Esophagus muscularis mucosa (tissue), 4 donors: ENCODE measurements at places on chromosomes 12 and 14.

DNA sequence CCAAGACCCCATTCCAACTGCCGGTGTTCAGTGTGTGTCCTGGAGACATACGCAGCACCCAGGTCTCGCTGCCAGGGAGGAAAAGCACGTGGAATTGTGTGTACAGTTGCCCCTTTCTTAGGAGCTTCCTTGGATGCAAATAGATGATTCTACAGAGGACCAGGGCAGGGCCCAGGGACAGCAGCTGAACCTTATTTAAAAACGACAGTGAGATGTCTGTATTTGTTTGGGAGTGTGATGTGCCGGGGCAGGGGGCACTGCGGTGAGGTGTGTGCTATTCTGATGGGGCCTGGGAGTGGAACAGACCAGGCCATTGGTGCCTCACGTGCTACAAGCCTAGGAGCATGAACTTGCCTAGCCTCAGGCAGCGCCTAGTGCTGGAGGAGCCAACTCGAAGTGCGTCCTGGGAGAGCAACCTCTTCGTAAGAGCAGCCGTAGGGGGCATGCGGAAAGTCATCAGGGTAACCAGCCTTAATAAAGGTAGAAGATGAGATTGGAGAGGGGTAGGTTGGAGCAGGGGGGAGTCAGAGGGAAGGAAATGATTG lies 98.3 kb upstream of the ESRRB start:
- DNase-seq = no peak

GRCh38 chr12:43882578-43883178 lies 46.8 kb downstream of the TMEM117 start:
- DNase-seq = no peak

DNA sequence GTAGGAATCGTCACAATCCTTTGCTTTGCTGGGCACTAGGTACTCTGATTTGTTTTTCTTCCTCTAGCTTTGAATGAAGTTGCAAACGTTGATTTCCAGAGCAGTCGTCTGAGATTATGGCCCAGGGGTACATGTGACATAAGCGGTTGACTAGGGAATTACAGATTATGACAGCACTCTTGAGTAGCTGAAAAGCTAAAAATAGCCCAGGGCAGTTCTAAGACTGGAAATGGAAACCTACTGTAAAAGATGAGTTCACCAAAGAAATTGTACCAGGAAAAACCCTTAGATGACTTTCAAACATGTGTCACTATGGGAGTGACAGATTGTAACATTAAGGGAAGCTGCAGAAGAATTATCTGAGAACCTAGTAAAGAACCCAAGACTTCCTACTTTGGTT lies 108.5 kb downstream of the ANO6 start:
- no peak for DNase-seq

DNA sequence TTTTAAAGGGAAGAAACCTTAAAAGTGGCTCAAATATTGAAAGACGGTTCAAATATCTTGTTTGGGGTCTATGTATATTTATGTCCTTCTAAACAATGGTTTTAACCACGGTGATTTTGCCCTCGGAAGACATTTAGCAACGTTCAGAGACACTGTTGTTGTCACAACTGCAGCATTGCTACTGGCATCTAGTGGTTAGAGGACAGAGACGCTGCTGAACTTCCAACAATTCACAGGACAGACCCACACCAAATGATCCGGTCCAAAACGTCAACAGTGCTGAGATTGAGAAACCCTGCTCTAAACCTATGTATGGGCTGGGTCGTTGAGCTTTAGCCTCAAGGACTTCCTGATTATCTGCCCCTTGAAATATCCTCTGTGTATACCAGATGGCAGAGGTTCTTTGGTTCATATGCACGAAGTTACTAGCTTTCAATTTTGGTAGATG lies 1.7 kb downstream of the ANGEL1 start:
- DNase-seq = peak; percentile 53

- no peak for DNase-seq
Measured at GRCh38 chr12:27814851-27815591, 35.0 kb upstream of the MANSC4 start.

- no peak for DNase-seq
Measured at GRCh38 chr14:68208218-68208617, 388.6 kb downstream of the RAD51B start.

DNA sequence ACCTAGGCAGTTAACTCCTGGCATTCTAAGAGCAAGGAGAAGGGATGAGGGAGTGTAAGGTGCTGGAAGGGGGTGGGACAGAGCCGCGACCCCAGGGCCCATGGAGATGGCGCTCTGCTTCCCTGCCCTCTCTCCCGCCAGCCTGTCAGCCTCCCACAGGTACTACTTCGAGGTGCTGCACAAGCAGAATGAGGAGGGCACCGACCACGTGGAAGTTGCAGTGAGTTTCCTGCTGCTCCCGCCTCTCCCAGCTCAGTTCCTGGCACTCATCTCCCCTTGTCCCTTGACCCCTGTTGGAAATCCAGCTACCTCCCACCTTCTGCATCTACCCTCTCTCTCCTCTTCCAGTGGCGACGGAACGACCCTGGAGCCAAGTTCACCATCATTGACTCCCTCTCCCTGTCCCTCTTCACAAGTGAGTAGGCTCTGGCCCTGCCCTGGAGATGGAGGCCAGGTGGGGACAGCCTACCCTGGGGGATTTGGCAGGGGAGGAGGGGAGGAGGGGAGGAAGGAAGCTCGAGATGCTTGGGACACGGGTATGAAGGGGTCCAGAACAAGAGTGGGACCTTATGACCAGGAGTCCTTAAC lies 88.2 kb downstream of the B4GALNT3 start:
- DNase-seq = no peak

DNA sequence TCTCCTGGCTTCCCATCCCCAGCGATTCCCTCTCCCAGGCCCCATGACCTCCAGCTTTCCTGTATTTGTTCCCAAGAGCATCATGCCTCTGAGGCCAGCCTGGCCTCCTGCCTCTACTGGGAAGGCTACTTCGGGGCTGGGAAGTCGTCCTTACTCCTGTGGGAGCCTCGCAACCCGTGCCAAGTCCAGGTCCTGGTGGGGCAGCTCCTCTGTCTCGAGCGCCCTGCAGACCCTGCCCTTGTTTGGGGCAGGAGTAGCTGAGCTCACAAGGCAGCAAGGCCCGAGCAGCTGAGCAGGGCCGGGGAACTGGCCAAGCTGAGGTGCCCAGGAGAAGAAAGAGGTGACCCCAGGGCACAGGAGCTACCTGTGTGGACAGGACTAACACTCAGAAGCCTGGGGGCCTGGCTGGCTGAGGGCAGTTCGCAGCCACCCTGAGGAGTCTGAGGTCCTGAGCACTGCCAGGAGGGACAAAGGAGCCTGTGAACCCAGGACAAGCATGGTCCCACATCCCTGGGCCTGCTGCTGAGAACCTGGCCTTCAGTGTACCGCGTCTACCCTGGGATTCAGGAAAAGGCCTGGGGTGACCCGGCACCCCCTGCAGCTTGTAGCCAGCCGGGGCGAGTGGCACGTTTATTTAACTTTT lies 14.3 kb downstream of the C12orf43 start:
- no peak for DNase-seq

DNA sequence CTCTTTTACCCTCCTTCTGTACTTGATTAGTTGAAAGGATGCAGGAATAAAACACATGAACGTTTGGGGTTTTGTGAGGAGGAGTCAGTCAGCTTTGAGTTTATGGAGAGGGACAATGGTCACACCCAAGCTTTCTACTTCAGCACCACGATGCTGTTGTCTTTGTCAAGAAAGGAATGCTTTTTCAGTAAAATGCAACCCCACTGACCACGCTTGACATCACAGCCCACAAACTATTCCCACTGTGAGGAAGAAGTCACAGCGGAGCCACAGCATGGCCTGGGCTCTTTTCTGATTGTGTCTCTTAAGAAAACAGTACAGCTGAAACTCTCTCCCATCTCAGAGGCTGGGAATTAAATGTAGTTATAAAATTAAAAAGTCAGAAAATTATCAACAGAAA lies 135.2 kb downstream of the APAF1 start:
- DNase-seq = no peak

GRCh38 chr12:47981496-47982260 lies 18.3 kb downstream of the TMEM106C start:
- no peak for DNase-seq

GRCh38 chr14:102655137-102655536 lies 62.7 kb downstream of the RCOR1 start:
- DNase-seq = no peak

DNA sequence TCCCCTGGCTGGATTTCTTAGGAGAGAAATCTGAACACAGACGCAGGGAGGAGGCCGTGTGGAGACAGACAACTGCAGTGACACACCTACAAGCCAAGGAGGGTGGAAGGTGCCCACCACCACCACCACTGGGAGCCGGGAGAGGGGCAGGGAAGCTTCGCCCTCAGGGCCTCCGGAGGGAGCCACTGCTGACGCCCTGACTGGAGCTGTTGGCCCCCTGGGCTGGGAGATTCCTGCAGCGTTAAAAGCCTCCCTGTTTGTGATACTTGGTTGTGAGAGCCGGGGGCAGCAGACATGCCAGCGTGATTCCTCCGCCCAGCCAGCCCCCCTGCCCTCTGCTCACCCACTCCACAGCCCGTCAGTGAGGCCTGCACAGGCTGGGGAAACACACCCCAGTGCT lies 72.0 kb downstream of the CHGA start:
- DNase-seq = no peak

GRCh38 chr12:48015954-48016353 lies 11.7 kb upstream of the COL2A1 start:
- no peak for DNase-seq

GRCh38 chr14:99075061-99075460 lies 196.9 kb downstream of the BCL11B start:
- peak; percentile 86 for DNase-seq

DNA sequence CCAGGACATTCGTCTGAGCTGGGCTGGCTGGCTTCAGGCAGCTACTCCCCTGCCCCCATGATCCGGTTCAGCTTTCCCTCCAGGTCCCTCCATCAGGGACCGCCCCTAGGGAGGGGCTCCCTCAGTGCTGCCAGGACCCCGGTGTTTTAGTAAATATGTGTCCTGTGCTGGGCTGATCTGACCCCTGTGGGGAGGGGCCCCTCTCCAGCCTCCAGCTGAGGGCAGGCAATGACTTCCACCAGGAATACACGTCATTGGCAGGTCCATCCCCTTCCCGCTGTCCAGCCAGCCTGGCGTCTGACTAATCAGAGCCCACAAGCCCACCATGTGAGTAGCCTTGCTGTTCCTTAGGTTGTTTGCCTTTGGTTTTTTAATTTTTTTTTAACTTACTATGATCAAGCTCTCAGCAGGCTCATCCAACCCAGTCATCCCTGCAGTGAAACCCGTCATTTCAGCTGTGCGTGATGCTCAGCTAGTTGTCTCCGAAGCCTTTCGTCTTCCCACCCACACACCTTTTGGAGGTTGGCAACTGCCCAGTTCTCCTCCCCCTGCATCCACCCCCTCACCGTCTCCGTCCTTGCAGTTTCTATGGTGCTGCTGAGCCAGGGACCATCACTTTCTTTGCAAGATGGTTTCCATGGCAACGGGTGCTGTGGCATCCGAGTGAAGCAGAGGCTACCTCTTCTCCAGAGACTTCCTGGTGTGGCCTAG lies 16.0 kb upstream of the SERPINA4 start:
- DNase-seq = no peak

- no peak for DNase-seq
Measured at GRCh38 chr14:93954900-93955849, 21.2 kb downstream of the ASB2 start.

DNA sequence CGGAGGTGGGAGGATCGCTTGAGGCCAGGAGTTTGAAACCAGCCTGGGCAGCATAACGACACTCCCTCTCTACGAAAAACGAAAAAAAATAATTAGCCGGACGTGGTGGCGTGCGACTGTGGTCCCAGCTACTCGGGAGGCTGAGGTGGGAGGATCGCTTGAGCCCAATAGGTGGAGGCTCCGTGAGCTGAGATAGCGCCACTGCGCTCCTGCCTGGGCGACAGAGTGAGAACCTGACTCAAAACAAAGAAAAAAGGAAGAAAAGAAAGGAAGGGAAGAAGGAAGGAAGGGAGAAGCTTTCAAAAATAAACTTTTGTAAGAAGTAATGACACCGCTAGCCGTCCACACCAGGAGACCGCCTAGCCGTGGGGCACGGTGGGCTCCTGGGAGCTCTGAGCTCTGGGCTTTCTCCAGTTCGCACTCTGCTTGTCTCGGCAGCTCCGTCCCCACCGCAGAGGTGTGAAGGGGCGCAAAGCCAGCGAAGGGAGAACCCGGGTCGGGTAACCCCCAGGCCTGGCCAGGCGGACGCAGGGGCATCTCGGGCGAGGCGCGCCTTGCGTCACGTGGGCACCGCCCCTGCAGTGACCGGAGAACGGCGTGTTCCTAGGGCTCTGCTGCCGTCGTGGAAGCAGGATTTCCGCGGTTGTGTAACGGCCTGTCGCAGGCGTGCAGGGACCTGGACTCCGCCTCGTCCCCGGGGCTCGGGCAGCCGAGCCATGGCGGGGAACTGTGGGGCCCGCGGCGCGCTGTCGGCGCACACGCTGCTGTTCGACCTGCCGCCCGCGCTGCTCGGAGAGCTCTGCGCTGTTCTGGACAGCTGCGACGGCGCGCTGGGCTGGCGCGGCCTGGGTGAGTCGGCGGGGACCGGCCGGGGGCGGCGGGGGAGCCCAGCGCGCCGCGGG lies at the start of gene IRAK3:
Gene IRAK3 (plus strand): TSS at position 631 of the 902 bp plus-strand sequence. CDS start 86 bp downstream, at position 717.
- peak; percentile 96 for DNase-seq

GRCh38 chr14:98444077-98444476 lies 827.9 kb downstream of the BCL11B start:
- DNase-seq = no peak

DNA sequence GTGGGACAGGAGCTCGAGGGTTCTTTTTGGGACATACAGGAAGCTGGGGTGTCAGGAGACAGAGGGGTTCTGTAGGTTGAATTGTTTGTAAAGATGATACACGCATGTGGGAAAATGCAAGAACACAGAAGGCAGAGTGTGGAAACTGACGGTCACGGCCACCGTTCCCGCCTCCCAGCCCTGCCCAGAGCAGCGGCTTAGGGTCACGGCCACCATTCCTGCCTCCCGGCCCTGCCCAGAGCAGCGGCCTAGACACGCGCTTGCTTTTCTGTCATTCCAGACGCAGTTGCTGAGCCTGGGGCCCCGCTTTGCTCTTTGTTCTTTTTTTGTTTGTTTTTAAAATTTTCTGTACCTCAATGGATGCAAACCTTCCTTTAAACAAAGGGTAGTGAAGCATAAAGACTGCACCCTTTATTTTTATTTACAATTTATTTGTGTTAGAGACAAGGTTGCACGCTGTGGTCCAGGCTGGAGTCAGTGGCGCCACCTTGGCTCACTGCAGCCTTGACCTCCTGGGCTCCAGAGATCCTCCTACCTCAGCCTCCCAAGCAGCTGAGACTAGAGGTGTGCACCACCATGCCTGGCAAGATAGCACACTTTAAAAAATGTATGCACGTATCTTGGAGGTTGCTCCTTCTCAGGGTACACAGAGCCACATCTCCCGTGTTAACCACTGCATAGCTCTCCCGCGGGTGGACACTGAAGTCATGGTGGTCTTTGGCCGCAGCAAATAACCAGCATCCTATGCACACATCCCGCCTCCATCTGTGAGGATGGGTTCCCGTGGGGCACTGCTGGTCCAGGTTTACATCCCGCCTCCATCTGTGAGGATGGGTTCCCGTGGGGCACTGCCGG lies 142.3 kb downstream of the ADGRD1 start:
- no peak for DNase-seq
